Stimulated activated CD4-positive, alpha-beta T cell treated with anti-CD3 and anti-CD28 coated beads, Interleukin-15, amount 100 ng/mL, for 1 hour (primary cell): ENCODE measurements at places on chromosomes 3 and 15.

- no peak for DNase-seq
Observed at GRCh38 chr3:144775551-144775950, 803.9 kb downstream of the DIPK2A start.

DNA sequence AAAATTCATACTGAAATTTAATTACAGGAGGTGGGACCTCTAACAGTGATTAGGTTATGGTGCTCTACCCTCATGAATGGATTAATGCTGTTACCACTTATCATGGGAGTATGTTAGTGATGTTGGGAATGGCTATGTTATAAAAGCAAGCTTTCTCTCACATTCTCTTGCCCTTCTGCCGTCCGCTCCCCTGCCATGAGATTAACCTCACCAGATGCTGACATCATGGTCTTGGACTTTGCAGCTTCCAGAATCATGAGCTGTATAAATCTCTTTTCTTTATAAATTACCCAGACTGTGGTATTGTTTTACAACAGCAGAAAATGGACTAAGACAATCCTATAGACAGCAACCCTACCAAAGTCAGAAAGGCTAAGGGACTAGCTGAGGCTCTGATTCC, 884.8 kb downstream of the FHIT start:
- DNase-seq = no peak

- DNase-seq = no peak
Observed at GRCh38 chr3:129868912-129869311, 24.6 kb downstream of the TMCC1 start.

GRCh38 chr3:184656829-184657681, 54.8 kb downstream of the MAGEF1 start:
- DNase-seq = no peak

GRCh38 chr3:184688251-184688881, 23.5 kb downstream of the MAGEF1 start:
- no peak for DNase-seq

DNA sequence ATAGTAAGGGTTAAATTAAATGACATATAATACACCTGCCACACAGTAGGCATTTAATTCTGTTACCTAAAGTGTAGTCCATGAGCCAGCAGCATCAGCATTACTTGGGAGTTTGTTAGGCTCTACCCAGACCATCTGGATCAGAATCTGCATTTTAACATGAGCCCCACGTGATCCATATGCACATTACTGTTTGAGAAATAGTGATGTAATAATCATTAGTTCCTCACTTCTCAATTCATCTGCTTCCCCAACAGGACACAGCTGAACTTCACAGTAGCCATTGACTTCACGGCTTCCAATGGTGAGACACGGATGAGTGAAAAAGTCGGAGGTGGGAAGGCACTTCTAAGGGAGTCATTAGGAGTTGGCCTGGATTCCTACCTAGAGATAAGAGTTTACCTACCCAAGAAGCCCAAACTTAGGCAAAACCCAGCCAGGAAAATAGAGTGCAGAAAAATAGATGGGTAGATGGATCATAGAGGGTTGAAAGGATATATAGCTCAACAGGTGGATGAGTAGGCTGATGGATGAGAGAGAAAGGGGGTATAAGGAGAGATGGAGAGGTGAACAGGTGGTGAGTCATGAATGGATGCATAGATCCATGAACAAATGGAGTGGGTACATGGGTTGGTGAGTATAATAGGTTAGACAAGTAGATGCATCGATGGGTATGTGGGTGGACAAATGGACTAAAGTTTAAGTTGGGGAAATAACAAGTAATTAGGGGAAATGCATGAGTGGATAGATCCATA, 13.3 kb downstream of the CPNE9 start:
- no peak for DNase-seq

DNA sequence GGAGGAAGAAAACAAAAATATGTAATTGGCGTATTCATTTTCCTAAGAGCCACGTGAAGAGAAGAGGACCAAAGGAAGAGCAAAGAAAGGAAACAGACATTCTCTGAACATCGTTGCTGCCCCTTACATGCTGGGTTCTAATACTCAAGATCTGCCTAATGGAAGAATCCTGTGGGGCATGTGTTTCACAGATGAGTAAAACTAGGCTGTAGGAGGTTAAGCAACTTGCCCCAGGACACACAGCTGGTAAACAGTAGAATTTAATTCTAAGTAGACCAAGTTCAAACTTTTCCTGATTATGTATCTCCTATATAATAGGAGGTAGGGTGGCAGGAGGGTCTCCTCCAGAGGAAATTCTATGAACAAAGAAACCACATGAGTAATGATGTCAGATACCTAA, 106.1 kb upstream of the TNFAIP8L3 start:
- DNase-seq = no peak

- DNase-seq = no peak
Observed at GRCh38 chr15:90337256-90337655, 14.8 kb upstream of the ZNF774 start.

- DNase-seq = peak; percentile 7
Observed at GRCh38 chr15:62742409-62743171, 300.0 kb upstream of the TPM1 start.

DNA sequence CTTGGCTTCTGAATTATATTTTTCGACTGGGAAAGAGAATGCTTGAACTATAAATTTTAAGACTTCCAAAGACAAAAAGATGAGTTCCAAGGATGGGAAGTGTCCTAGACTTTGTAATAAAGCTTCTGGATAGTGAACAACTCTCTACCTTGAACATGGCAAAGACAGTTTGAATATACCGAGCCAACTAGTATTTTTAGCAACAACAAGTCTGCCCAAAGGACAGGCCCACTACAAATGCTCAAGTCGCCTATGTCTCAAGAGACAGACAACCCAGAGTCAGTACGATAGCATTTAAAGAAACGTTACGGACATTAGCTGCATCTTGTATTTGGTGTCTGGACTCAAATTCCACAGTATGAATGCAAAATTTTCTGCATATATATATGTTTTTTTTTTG, 175.3 kb upstream of the SLC2A2 start:
- no peak for DNase-seq

- DNase-seq = no peak
Observed at GRCh38 chr3:119365418-119365817, 71.2 kb downstream of the ARHGAP31 start.

DNA sequence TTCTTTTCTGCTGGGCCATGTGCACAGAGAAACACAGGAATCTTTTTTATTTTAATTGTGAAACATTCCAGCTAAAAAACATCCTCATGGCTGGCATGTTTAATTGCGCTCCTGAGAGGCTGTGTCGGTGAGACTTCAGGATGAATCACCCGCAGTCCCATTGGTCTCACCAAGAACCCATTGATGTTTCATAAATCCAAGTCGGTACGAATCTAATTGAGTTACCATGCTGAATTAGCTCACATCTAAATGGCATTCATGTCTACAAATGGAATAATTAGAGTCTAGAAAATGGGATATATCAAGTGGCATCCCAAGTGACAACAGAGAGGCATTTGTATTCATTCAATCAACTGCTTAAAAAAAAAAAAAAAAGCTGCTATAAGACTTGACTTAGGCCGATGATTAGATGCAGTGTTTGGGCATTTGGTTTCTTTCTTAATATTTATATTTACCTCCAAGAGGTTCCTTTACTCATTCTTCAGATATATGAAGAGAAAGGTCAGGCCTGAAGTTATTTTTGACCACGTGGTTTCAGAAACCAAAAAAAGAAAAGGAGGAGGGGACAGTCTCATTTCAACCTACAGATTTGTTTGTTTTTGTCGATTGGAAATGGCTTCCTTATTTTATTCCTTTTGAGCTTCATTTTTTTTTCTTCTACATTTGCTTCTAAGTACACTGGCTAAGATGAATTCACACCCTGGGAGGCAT, 79.1 kb upstream of the FOXB1 start:
- DNase-seq = no peak

DNA sequence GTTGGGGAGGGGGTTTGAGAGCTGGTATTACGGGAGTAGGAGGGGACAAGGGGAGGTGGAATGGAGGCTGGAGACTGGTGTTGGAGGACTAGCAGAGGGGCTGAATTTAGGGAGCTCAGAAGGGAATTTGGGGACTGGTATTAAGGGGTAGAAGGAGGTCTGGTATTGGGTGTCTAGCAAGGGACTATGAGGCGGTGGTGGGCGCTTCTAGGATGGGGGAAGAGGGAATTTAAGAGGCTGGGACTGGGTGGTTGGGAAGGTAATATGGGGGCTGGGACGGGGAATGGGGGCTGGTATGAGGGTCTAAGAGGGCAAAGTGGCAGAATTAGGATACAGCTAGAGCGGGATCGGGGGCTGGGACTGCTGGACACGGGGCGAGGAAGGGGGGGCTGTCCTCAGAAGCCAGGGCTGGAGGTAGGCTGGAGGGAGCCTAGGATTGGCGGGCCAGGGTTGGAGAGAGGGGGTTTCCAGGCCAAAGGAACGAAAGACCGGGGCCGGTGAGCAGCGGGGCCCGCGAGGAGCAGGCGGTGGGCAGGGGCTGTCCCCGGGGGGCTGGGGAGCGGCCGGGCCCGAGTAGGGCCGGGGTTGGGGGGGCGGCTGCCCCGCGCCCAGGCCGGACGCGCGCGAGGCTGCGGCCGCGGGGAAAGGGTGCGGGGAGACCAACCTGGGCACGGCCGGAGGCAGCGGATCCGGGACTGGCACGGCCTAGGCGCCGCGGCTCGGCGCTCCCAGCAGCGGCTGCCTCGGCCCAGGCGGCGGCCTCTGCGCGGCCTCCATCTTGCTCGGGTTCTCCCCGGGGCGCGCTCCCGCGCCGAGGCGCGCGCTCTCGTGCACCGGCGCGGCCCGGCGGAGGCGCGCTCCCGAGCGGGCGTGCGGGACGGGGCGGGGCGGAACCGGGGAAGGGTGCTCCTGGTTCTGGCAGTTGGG, at the start of gene LHFPL4:
TSS of gene LHFPL4 (minus strand) at position 802 of the 927 bp plus-strand sequence. CDS start 1,143 bp downstream, outside the sequence.
- no peak for DNase-seq

DNA sequence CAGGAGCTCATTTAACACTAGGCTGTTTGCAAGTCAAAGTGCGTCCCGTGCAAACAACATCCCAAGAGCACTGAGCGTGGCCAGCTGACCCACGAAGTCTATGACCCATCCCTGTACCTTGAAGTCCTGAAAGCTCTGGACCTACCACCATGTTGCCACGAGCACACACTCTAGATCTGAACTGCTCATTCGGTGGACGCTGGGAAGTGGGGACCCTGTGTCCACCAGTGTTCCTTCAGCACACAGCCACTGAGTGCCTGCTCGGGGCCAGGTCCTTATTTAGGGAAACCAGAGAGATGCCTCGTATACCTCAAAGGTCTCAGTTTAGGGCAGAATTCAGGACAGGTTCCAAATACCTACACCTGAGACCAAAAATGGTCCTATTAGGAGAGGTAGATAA, 236.9 kb downstream of the XXYLT1 start:
- DNase-seq = no peak

DNA sequence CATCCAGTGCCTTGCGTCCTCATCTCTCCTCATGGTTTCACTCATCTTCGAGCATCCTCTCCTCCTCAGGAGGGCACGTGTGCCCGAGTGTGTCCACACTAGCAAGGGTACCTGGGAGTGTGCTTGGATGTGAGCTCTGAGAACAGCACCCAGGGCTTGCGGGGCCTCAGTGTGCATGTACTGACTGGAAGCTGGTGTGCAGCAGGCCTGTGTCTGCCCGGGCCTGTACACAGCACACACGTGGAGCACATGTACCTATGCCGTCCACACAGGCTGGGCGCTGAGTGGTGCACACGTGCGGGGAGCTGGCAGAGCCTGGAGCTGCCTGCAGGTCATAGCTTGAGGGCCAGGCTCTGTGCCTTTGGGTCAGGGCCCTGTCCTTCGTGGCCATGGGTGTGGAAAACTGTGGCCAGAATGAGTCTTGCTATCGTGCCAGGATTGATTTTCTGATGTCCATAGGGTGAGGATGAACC, 34.9 kb downstream of the TSPAN3 start:
- no peak for DNase-seq

DNA sequence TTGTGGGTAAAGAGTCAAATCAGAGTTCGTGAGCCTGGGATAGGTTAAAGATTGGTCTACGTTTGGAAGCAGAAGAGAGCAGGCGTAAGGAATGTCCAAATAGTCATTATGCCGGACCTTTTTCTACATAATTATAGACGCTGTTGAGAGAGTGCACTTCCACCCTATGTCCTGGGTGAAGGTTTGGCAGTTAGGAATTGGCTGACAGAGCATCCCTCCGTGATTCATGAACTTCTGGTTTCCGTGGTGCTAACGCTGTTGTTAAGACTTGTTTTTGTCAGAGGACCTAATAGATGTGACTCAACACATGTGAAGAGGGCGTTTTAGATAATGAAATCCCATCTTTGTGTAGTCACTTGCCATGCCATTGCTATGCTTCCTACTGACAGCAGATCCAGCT, 1.1 kb downstream of the EAF1 start:
- no peak for DNase-seq

GRCh38 chr3:148331081-148331846, 366.4 kb upstream of the AGTR1 start:
- no peak for DNase-seq

DNA sequence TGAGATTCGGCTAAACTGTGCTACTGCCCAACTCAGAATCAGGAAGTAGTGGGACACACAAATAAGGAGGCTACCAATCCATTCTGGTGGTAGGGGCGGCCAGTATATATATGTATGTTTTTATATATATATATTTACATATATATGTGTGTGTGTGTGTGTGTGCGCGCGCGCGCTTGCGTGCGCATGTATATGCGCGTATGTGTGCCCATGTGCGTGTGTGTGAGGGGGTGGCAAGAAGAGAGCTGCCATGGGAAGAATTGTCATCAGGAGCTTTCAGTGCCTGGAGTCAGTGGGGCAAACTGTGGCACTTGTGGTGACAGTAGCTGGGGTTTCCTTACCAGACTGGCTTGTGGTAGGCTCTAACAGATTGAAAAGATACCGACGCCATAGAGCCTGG, 26.5 kb downstream of the GXYLT2 start:
- DNase-seq = no peak
